Stimulated activated CD4-positive, alpha-beta T cell treated with anti-CD3 and anti-CD28 coated beads, Interleukin-4, amount 100 ng/mL, for 24 hours (primary cell): ENCODE measurements at places on chromosomes 6 and 20.

DNA sequence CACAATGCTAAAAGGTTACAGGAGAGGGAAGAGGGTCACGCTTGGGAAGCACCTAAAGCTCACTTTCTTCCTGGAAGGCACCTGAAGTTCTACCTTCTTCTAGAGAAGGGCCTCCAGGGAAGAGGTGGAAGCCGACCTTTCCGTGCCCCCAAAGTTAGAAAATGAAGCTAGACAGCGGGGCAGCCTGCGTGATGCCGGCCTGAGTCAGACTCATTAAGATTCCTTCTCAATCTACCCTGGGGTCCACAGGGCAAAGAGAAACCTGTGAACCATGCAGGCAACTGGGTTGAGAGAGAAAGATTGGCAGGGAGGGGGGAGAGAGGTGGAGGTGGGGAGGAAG is 54.8 kb upstream of the CCDC167 start:
- no peak for DNase-seq

- no peak for DNase-seq
These were observed 12.1 kb downstream of the PHACTR2 start for GRCh38 chr6:143689852-143690251.

GRCh38 chr6:73308712-73309534 is 45.2 kb downstream of the DPPA5 start:
- no peak for DNase-seq

GRCh38 chr6:156791320-156791850 is 14.2 kb downstream of the ARID1B start:
- peak; percentile 48 for DNase-seq

DNA sequence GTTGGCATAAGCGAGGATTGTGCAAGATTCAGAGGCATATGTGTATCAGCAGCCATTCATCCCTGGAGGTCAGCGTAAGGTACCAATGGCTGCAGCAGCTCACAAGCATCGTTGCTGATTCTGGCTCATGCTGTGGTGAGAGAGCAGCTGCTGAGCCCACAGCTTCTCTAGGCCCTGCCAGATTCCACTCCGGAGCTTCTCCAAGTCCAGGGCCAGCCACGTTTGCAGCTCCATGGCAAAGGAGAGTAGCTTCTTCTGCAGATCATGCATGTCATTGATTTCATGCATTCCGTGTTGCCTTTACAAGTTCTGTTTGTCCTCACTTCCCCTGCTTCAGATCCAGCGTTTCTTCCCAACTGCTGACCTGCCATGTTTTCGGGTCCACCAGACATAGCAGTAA is 474.8 kb upstream of the ID4 start:
- DNase-seq: no peak

- peak; percentile 12 for DNase-seq
These were observed 504 bp downstream of the SNTA1 start for GRCh38 chr20:33443006-33443511.

- peak; percentile 27 for DNase-seq
These were observed 115.3 kb downstream of the RTN4IP1 start for GRCh38 chr6:106513808-106514582.

- DNase-seq: no peak
These were observed 9.7 kb downstream of the MRPL14 start for GRCh38 chr6:44117397-44118128.

- no peak for DNase-seq
These were observed 122.9 kb upstream of the QKI start for GRCh38 chr6:163291622-163292021.

DNA sequence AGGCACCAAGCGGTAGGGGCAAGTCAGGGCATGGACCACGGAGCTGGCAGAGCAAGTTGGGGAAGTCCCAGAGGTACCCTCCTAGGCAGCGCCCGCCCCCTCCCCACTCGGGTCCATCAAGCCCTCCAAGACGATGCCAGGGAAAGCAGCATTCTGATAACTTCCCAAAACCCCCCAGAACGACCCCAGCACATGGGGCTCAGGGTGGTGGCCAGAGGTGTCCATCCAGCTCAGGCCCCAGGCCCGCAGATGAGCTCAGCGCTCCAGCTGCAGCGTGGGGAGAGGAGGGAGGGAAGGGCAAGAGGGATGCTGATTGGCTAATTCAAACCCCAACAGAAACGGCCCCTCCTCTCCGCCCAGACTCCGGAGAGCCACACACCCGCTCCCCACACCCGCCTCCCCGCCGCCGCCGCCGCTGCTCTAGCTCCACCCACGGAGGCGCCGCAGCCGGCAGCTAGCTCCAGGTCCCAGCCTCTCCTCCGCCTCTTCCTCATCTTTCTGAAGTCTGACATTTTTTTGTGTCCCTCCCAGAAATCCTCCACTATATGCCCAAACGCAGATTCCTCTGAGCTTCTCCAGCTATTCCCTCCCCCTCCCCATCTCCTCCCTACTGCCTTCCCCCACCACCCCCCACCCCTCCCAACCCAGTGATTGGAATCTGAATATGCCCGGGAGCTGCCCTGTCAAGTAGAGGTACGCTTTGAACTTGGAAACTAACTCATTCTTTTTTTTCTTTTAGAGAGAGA is 40.3 kb upstream of the TLDC2 start:
- DNase-seq: peak; percentile 78

GRCh38 chr20:47057661-47058060 is 163.0 kb downstream of the EYA2 start:
- DNase-seq: no peak

- DNase-seq: no peak
These were observed 208.4 kb downstream of the ADGRG6 start for GRCh38 chr6:142510211-142510610.

DNA sequence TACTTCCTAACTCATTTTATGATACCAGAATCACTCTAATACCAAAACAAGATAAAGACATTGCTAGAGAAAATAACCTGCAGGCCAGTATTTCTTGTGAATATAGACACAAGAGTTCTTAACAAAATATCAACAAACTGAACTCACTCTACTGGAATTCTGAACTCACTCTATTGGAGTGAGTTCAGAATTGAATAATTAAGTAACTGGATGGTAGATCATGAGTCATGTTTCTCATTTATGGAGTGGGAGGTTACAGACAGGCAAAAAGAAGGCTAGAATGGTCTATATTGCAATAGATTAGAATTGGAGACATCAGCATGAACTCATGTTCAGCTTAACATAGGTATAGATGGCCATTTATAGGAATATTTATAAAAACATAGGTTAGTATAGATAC is 26.6 kb upstream of the C6orf58 start:
- no peak for DNase-seq

GRCh38 chr6:45422503-45423110 is 44.9 kb upstream of the SUPT3H start:
- DNase-seq: no peak

DNA sequence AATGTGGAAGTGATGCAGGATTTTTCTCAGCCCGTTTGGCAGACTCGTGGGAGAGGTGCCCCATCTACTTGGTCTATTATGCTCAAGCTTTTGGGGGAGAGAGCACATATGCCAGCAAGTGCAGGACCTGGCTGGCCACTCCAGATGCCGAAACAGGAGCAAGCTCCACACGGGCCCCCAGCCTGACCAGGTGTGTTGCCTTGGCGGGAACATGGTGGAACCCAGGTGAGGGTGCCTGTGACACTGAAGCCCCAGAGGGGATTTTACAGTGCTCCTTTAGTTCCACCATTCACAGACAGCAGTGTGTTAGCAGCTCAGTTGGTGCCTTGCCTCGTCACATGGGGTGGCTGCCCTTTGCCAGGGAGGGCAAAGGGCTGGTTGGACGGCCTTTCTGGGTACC is 798.9 kb downstream of the EYS start:
- DNase-seq: no peak

- no peak for DNase-seq
These were observed 11.8 kb upstream of the CD93 start for GRCh38 chr20:23097636-23098580.

DNA sequence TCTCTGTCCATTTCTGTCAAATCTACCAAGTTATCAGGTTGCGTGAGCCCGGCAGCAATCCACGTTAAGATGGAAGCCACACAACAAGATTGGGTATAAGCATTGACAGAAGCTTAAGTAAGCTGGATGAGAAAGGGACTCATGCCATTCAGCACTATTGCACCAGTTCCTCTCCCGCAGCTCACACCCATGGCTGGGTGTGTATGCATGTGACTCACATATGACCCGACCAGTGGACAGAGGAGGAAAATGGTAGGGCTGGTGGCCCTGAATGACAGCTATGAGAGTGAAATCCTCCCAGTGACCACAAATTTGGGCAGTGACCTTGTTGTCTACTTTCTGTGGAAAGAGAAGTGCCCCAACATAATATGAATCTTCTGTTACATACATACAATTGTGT is 113.5 kb downstream of the OTOR start:
- no peak for DNase-seq

DNA sequence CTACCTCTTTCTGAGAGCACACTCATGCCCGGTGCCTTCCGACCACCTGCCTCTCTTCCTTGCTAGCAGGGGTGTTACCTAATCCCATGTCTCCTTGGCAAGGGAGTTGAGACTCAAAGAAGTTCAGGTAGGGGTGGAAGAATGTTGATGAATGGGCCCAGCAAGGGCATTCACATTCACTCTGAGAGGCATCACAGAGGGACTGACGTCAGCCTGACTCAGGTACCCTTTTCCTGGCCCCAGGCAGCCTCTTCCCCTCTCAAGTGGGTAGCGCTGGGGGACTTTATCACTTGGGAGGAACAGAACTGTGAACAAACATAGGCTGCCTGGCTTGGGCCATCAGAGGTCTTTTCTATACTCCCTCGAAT is 35.3 kb downstream of the HM13 start:
- DNase-seq: no peak

- no peak for DNase-seq
These were observed 166.5 kb upstream of the SNX9 start for GRCh38 chr6:157656437-157656997.

GRCh38 chr20:36784116-36784515 is 10.6 kb upstream of the DSN1 start:
- DNase-seq: no peak

- no peak for DNase-seq
These were observed 132.8 kb upstream of the AGPAT4 start for GRCh38 chr6:161406646-161407045.

DNA sequence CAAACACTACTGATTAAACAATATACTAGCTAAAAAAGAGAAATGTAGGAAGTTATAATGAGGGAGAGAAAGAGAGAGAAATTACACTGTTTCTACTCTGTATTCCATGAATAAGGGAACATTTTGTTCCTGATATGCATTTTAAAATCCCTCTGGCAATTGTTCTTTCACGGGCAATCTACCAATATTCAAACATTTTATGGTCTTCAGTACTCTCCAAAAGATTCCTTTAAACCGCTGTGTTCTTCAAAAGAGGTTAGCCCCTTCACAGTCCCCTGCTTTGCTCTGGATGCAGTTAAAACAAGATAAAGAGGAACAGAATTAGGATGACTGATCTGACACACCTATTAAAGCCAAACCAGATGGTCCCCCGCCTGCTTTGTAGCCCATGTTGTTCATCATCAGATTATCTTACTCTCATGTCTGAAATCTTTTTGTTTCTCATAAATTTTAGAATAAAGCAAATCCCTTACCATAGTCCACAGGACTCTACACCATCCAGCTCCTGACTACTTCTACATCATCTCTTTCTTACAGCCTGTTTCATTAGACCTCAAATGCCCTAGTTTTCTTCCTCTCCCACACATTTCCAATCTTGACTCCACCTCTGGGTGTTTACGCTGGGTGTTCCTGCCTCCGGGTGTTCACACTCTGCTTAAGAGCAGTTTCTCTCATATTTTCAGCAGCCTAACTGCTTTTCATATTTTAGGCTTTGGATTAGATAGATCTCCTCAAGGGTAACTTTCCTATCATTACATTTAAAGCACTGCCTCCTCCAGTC is 399.7 kb downstream of the COL12A1 start:
- no peak for DNase-seq
